ENCODE measurements at places on chromosomes 7 and 10.

DNA sequence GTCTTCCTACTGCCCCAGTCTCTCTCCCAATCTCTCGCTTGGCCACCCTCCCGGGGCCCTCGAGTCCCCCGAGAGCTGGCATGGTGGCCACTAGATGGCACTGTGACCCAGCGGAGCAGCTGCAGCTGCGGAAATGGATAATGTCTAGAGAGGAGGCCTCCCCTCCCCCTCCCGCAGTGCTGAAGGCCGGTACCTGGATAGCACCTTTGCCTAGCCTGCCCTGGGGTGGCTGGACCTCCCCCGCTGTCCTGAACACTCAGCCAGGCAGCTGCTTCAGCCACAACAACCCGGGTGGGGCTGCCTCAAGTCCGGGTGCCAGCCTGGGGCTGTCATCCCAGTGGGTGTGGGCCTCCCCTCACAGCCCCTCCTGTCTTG is 65.2 kb downstream of the GOLGA7B start:
- peak; percentile 70 for DNase-seq

- DNase-seq: peak; percentile 99
Measured at GRCh38 chr10:80471001-80471400, 16.9 kb downstream of the TSPAN14 start.

GRCh38 chr7:99254390-99254789 is 18.2 kb upstream of the MYH16 start:
- peak; percentile 96 for DNase-seq

DNA sequence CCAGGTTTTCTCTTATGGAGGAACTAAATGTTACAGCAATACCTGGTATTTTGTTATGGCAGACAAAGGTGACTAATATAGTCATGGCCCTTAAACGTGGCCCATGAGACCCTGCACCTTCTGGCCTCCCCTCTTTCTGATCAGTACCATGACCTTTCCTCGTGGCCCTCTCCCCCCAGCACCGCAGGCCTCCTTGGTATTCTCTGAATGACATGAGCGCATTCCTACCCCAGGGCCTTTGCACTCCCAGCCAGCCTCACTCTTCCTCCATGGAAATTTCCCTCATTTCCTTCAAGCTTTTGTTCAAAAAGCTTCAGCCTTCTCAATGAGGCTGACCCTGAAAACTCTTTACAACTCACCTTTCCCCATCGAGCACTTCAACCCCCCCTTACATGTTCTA is 46.5 kb upstream of the EMX2 start:
- DNase-seq: no peak

GRCh38 chr10:94108200-94108599 is 114.5 kb downstream of the PLCE1 start:
- DNase-seq: peak; percentile 87

- no peak for DNase-seq
Measured at GRCh38 chr7:27607210-27607606, 55.5 kb downstream of the HIBADH start.

- DNase-seq: no peak
Measured at GRCh38 chr10:100655326-100655759, 90.0 kb upstream of the PAX2 start.

DNA sequence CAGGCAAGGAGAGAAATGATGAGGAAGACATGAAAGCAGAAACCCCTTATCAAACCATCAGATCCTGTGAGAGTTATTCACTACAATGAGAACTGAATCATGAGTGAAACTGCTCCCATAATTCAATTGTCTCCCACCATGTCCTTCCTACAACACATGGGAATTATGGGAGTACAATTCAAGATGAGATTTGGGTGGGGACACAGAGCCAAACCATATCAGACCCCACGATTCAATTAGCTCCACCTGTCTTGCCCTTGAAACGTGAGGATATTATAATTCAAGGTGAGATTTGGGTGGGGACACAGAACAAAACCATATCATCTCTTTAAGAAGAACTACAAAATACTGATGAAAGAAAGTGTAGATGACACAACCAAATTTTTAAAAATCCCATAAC is 128.9 kb downstream of the IMMP2L start:
- no peak for DNase-seq

DNA sequence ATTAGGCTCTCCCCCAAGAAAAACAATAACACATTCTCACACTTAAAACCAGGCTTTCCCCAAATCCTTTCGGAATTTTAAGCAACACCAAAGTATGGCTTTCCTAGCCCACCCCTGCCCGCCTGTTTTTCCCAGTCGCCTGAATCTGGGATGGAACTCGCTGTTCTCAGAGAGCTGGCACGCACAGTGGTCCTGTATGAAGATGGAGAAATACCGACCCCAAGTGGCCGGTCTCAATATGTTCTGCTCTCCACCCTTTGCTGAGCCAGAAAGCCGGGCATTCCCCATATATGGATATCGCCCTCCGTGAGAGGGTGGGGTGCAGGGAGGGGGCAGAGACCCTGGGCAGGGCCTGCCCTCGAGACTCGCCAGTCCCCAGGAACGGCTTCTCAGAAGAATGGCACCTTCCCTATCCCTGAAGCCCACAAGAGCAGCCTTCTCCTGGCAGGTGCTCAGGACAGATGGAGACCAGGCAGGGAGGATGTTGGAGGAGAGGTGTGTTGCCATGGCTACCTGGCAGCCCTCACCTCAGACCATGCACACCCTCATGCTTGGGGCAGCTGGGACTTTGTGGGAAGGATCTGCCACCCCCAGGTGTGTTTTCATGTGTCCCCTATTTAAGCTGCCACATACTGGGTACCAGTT is 3.4 kb downstream of the TACR2 start:
- DNase-seq: peak; percentile 65

- DNase-seq: no peak
Measured at GRCh38 chr7:120320218-120320961, 47.4 kb downstream of the KCND2 start.

DNA sequence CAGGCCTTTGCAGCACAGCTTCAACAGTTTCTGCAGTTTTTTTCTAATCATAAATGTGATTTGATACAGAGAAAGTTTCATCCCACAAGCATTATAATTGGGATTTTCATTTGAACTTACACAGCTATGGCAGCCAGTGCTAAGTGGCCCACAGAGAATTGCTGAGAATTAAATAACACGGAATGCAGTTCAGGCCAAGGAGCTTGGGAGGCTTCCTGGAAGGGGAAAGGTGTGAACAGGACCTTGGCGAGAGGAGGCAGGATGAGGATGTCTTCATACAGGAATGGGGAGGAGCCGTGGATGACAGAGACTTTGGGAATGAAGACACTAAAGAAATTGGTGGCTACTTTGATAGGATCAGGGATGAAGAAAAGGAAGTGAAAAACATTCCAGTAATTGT is 95.3 kb downstream of the ZNF22 start:
- no peak for DNase-seq

- no peak for DNase-seq
Measured at GRCh38 chr7:156000601-156001396, 188.5 kb upstream of the SHH start.

- DNase-seq: peak; percentile 96
Measured at GRCh38 chr10:8130973-8131911, 76.8 kb downstream of the GATA3 start.

DNA sequence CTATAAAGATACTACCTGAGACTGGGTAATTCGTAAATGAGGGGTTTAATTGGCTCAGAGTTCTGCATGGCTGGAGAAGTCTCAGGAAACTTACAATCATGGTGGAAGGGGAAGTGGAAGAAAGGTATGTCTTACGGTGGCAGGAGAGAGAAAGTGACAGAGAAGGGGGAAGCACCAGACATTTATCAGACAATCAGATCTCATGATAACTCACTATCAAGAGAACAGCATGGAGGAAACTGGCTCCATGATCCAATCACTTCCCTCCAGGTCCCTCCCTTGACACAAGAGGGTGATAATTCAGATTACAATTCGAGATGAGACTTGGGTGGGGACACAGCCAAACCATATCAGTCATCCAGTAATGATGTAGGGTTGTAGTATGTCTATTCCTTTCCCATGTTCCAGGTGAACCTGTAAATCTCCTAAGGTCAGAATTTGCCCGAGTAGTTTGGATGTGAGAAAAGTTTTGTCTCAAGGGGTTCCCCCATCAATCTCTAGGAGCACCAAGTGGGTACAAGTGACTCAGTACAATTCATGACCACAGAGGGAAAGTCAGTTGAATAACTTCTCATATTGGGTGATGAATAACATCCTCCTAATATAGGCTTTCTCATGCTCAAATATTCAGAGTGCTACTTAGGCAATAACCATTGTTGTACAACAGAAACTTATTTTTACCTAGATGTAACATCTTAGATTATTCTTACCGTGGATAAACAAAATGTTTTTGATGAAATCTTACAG is 39.7 kb upstream of the MTPN start:
- no peak for DNase-seq

DNA sequence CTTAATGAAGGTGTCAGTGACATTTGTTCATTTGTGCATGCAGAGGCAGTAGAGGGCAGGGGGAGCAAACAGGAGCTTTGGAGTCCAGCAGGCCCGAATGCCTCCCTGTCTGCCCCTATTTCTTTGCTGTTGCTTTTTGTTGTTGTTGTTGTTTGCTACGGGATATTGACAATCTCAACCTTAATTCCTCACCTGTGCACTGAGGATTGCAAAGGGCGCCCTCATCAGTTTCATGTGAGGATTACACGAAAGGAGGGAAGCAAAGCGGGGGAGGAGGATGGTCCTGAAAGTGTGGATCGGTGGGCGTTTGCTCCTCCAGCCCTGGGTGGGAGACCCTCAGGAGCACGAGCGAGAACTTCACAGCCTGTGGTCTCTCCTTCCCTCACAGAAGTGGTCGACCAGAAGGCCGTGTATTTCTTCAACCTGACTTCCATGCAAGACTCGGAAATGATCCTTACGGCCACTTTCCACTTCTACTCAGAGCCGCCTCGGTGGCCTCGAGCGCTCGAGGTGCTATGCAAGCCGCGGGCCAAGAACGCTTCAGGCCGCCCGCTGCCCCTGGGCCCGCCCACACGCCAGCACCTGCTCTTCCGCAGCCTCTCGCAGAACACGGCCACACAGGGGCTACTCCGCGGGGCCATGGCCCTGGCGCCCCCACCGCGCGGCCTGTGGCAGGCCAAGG is 9.6 kb downstream of the GDF10 start:
- no peak for DNase-seq

GRCh38 chr7:45196374-45196773 is 38.8 kb downstream of the RAMP3 start:
- no peak for DNase-seq

DNA sequence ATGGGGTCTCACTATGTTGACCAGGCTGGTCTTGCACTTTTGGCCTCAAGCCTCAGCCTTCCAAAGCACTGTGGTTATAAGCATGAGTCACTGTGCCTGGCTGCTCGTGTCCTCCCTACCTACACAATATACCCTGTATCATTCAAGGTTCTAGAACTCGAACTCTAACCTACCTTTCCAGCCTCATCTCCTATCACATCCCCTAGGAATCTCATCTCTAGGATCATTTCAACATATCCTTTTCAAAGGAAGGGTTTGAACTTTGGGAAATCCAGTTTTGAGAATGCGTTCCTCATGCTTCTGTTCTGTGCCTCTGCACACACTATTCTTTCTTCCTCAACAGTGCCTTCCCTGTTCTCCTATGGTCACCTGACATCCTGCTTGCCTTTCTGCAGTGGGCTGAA is 87.8 kb upstream of the RHEB start:
- peak; percentile 41 for DNase-seq

- DNase-seq: peak; percentile 28
Measured at GRCh38 chr10:32240471-32240870, 106.5 kb downstream of the EPC1 start.

DNA sequence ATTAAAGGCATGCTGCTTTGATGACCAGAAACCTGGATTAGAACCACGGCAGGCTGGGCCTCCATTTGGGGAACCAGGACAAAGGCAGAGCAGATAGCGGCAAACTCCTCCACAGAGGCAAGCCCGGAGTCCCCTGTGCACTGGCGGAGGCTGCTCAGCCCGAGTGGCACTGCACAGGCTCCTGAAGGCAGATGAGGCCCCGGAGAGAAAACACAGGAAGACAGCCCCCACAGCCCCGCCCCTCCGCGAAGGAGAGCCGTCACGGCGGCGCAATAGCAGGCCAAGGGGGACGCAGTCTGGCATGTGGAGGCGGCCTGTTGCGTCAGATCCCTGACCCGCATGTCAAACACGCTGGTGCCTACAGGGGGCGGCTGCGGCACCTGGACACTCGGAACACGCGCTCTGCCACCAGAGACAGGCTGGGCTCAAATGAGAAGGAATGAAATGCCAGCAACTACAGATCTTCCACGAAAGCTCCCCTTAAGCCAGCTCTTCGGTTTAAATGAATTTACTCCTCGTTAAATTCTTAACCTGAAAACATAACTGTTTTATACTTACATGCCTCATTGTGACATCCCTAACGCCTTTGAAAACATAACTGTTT is 128.5 kb downstream of the MAD1L1 start:
- DNase-seq: peak; percentile 61

DNA sequence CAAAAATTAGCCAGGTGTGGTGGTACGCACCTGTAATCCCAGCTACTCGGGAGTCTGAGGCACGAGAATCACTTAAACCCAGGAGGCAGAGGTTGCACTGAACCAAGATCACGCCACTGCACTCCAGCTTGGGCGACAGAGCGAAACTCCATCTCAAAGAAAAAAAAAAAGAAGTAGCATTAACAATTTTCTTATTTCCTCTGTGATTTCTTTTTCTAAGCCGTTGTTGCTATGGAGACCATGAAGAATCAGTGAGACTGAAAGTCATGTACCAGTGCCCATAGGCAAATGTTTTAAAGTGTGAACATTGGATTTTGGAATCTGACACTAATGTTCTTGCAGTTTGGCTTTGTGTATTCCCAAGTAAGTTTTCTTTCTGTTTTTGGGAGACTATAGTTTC is 18.4 kb upstream of the MAP3K8 start:
- no peak for DNase-seq

DNA sequence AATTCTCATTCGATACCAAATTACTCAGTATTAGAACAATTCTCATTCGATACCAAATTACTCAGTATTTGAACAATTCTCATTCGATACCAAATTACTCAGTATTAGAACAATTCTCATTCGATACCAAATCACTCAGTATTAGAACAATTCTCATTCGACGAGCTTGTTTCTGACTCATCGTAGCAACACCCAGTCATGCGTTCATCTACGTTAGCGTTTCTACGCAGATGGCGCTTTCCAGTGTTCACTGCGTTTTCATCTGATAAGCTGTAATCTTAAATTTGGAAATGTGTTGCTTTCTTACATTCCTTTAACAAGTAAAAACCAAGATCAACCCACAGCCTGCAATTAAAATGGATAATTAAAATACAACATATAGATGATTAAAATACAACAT is 276.3 kb downstream of the ZMYND11 start:
- DNase-seq: no peak

GRCh38 chr10:78706726-78707540 is 361.8 kb upstream of the ZMIZ1 start:
- no peak for DNase-seq

DNA sequence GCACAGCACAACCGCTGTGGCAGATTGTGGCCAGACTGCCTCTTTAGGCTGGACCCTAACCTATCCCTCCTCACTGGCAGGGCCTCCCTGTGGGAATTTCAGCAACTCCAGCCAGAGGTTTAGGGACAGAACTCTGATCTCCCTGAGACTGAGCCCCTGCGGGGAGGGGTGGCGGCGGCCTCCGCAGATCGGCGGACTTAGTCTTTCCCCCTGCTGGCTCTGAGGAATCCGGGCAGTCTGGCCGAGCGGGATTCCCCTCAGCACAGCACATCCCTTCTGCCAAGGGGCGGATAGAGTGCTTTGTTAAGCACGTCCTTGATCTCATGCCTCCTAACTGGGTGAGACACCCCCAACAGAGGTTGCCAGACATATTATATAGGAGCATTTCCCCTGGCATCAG is 224.2 kb upstream of the NPY start:
- DNase-seq: no peak

GRCh38 chr10:68816796-68817412 is 10.4 kb upstream of the STOX1 start:
- peak; percentile 15 for DNase-seq

Measured in epithelial cell of esophagus (primary cell).